Adrenal gland (tissue), 19 donors: ENCODE measurements at places on chromosomes 2 and 18. TPM values are rescaled to one million over a fixed set of nuclear protein-coding genes. Genes with fewer than 3 reads are reported as not detected.

DNA sequence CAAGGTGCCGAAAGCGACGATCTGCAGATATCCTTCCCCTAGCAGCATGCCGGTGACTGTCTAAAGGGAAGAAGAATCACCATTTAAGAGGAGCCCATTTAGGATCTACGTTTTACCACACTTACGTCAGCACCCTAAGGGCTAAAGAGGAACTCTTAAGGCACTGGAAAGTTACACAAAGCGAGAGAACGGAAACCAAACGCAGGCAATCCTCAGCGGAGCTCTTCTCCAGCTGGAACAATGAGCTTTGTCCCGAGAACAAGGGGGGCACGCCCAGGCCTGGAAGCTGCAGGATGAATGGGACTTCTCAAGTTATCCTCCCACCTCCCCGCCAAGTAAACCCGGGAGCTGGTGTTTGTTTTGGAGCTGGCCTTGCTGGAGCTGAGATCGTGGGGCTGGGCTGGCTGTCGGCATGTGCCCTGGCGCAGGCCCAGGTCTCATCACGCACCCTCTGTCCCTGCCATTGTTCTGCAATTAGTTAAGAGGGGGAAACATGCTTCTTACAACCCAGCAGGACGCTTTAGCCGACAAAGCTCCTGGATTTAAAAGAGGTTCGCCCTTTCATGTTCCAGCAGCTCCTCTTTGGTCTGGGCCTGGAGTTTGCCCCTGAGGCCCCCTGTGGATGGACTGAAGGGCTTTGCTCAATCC, 36.4 kb downstream of the PXDN start:
- H3K27ac ChIP-seq = no peak overlapping the region
- H3K4me3 ChIP-seq = no peak overlapping the region
- no peaks in the 10 kb centered on the region for H3K27me3 ChIP-seq
- H3K4me1 ChIP-seq = peaks cover 3% of the 10 kb centered on the region
- no peak for DNase-seq

- DNase-seq = no peak
- H3K27ac ChIP-seq = no peak overlapping the region
- no peaks in the 10 kb centered on the region for H3K36me3 ChIP-seq
- H3K4me1 ChIP-seq = peaks cover 29% of the 10 kb centered on the region
- no peaks in the 10 kb centered on the region for H3K27me3 ChIP-seq
These were observed 77.5 kb upstream of the RANBP2 start for GRCh38 chr2:108641756-108642155.

DNA sequence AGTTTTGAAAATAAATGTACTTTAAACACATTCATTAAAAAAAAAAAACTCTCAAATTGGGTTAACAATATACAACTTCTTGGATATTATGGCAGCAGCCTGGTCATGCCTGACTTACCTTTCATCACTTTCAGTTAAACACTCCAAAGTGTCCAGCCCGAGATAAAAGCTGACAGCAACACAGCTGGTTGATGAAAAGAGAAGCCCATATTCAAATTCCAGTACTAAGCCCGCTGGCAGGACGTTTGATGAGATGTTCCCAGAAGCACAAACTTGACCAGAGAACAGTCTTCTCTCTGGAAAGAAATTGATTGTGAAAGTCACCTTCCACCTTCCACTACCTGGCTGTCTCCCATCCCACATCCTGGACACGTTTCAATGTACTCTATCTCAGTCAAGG, 586.3 kb downstream of the TDRD15 start:
- no peaks in the 10 kb centered on the region for H3K4me1 ChIP-seq
- H3K27ac ChIP-seq = no peak overlapping the region
- DNase-seq = no peak
- H3K27me3 ChIP-seq = no peaks in the 10 kb centered on the region
- H3K36me3 ChIP-seq = no peaks in the 10 kb centered on the region

GRCh38 chr18:48646976-48647375, 108.1 kb downstream of the CTIF start:
- DNase-seq = no peak
- H3K4me1 ChIP-seq = no peaks in the 10 kb centered on the region
- H3K27me3 ChIP-seq = no peaks in the 10 kb centered on the region
- no peak overlapping the region for H3K4me3 ChIP-seq
- H3K27ac ChIP-seq = no peak overlapping the region

IL36RN gene
- polyA plus RNA-seq = not detected

GRCh38 chr2:113283704-113284284, 5.1 kb upstream of the PAX8 start:
- no peak overlapping the region for H3K4me3 ChIP-seq
- peak; percentile 92 for DNase-seq
- H3K27ac ChIP-seq = peak overlapping the region; percentile 84
- peaks cover 20% of the 10 kb centered on the region for H3K4me1 ChIP-seq
- H3K36me3 ChIP-seq = no peaks in the 10 kb centered on the region
- H3K27me3 ChIP-seq = no peaks in the 10 kb centered on the region

SMYD5 gene
- 45.4 TPM for polyA plus RNA-seq

DNA sequence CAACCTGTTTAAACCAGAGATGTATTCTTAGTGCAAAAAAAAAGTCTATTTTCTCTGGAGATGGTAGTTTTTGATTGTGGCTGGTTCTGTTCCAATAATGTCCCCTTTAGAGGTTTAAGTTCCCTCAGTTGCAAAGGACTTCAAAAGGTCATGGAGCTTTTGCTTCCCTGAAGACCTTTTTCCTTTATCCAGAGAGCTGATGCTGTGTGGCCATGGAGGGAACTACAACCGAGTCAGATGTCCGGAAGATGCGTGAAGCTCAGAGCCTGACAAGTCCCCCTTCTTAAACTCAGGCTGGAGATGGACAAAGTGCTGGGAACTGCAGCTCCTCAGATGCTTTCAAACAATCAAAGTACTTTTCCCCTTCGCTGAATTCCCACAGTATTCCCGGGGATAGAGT, 176.1 kb downstream of the TMEM18 start:
- H3K27me3 ChIP-seq = no peaks in the 10 kb centered on the region
- no peak overlapping the region for H3K27ac ChIP-seq
- no peaks in the 10 kb centered on the region for H3K4me1 ChIP-seq

DNA sequence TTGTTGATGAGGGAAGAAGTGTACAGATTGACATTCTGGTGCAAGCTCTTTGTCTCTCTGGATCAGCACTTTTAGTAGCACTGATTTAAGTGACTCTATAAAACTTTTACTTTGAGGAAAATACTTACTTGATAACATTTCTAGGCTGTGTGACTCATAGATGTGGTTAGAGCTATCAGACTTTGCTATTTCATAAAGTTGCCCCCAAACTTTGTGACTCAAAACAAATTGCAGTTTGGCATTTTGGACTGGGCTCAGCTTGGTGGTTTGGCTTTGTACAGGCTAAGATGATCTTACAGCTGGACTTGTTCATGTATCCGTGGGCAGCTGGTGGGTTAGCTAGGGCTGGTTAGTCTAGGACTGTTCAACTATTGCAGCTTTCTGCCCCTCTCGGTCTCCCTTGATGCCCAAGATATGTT, 42.1 kb upstream of the GLS start:
- no peaks in the 10 kb centered on the region for H3K36me3 ChIP-seq
- peak overlapping the region; percentile 35 for H3K27ac ChIP-seq
- H3K4me1 ChIP-seq = peaks cover 58% of the 10 kb centered on the region
- H3K27me3 ChIP-seq = no peaks in the 10 kb centered on the region
- DNase-seq = no peak
- H3K4me3 ChIP-seq = no peak overlapping the region

ADAM23 gene
- 6.4 TPM for polyA plus RNA-seq

PARD6G gene
- 2.4 TPM for polyA plus RNA-seq

- no peaks in the 10 kb centered on the region for H3K4me1 ChIP-seq
- no peak overlapping the region for H3K27ac ChIP-seq
- no peak for DNase-seq
These were observed 6.6 kb downstream of the GAREM2 start for GRCh38 chr2:26179446-26179913.

NCKAP1 gene
- polyA plus RNA-seq = 113 TPM

BMP10 gene
- not detected for polyA plus RNA-seq

GRCh38 chr2:158009399-158009798, 92.3 kb upstream of the UPP2 start:
- H3K27me3 ChIP-seq = no peaks in the 10 kb centered on the region
- H3K36me3 ChIP-seq = no peaks in the 10 kb centered on the region
- peak; percentile 43 for DNase-seq
- H3K4me3 ChIP-seq = no peak overlapping the region

ITM2C gene
- polyA plus RNA-seq = 48.9 TPM

- H3K27me3 ChIP-seq = no peaks in the 10 kb centered on the region
- peaks cover 7% of the 10 kb centered on the region for H3K4me1 ChIP-seq
- DNase-seq = no peak
These were observed 48.1 kb downstream of the PSMG2 start for GRCh38 chr18:12750715-12751502.

- H3K27me3 ChIP-seq = no peaks in the 10 kb centered on the region
- H3K4me3 ChIP-seq = no peak overlapping the region
- peak overlapping the region; percentile 9 for H3K27ac ChIP-seq
- no peaks in the 10 kb centered on the region for H3K36me3 ChIP-seq
These were observed 2.3 kb upstream of the PLEK start for GRCh38 chr2:68362749-68363148.

RAB6C gene
- 0.13 TPM for polyA plus RNA-seq

DNA sequence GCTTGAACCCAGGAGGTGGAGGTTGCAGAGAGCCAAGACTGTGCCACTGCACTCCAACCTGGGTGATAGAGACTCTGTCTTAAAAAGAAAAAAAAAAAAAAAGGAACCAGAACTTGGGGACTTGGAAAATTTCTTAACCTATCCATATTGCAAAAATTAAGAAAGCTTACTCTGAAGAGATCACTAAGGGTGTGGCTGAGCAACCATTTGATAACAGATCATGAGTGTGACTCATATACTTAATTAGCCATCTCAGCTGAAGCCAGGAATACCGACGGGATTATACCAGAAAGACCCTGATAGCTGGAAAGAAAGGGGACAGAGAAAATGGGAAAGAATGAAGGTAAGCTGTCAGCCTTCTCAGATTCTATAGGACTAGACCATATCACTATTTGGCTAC, 7.1 kb upstream of the ADD2 start:
- peaks cover 15% of the 10 kb centered on the region for H3K27me3 ChIP-seq
- DNase-seq = no peak
- H3K27ac ChIP-seq = no peak overlapping the region
- H3K36me3 ChIP-seq = no peaks in the 10 kb centered on the region
- H3K4me1 ChIP-seq = no peaks in the 10 kb centered on the region

DNA sequence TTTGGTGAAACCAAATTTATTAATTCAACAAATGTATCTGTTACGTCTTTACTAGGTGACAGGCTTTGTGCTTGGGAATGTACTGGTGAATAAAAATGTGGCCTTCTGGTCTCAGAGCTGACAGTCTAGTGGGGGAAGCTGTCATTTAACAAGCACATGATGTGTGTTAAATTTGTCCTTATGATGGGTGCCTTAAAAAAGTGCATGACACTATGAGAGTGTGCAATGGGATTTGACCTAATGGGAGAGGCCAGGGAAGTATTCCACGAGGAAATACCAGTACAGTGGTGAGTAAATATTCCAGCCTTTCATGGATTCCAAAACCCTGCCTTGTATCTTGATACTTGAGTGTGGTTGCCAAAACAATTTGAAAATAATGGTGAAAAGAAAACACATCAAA, 308.9 kb downstream of the PLCL1 start:
- H3K4me1 ChIP-seq = no peaks in the 10 kb centered on the region
- no peaks in the 10 kb centered on the region for H3K36me3 ChIP-seq

GRCh38 chr2:68169308-68169707, 11.6 kb downstream of the PNO1 start:
- no peaks in the 10 kb centered on the region for H3K27me3 ChIP-seq
- no peak overlapping the region for H3K27ac ChIP-seq
- H3K4me3 ChIP-seq = no peak overlapping the region
- no peak for DNase-seq
- H3K36me3 ChIP-seq = no peaks in the 10 kb centered on the region

ZBTB7C gene
- 22.6 TPM for polyA plus RNA-seq

DLX1 gene
- polyA plus RNA-seq = 0.47 TPM

IL36G gene
- not detected for polyA plus RNA-seq

ST6GAL2 gene
- polyA plus RNA-seq = 0.08 TPM

CCDC85A gene
- polyA plus RNA-seq = 0.13 TPM
